ENCODE measurements at places on chromosomes 1 and 21.
A peak's percentile ranks its signal among the peaks of the same experiment; 100 is the strongest.

GRCh38 chr1:115545791-115546733, 95.7 kb upstream of the VANGL1 start:
- DNase-seq = peak; percentile 95

DNA sequence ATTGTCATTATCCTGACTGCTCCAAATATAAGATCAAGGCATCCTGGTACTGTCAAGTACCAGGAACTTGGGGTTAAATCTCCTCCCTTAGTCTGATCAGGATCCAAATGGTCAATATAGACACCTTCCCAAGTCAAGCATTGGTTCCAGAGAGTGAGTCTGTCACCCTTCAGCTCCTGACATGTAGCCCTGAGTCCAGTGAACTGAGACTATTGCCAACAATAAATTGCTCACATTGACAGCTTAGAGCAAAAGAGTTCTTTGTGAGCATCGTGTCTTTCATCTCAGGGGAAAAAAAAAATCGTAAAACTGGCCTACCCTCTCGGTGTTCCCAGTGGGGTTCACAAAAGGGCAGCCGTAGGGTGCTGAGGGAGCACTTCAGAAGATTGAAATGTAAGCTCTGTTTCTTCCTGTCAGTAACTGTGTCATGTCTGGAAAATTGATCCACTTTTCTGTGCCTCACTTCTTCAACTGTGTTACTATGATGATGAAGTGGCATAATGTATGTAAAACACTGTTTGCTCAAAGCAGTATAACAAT, 228.5 kb downstream of the KCNH1 start:
- DNase-seq = no peak

- DNase-seq = no peak
Measured at GRCh38 chr1:30511991-30512913, 211.1 kb downstream of the MATN1 start.

- no peak for DNase-seq
Measured at GRCh38 chr1:227560393-227561173, 2.8 kb upstream of the ZNF678 start.

GRCh38 chr1:244060686-244061085, 9.6 kb downstream of the ZBTB18 start:
- DNase-seq = no peak

- peak; percentile 46 for DNase-seq
Measured at GRCh38 chr1:12177999-12178441, 11.2 kb downstream of the TNFRSF1B start.

DNA sequence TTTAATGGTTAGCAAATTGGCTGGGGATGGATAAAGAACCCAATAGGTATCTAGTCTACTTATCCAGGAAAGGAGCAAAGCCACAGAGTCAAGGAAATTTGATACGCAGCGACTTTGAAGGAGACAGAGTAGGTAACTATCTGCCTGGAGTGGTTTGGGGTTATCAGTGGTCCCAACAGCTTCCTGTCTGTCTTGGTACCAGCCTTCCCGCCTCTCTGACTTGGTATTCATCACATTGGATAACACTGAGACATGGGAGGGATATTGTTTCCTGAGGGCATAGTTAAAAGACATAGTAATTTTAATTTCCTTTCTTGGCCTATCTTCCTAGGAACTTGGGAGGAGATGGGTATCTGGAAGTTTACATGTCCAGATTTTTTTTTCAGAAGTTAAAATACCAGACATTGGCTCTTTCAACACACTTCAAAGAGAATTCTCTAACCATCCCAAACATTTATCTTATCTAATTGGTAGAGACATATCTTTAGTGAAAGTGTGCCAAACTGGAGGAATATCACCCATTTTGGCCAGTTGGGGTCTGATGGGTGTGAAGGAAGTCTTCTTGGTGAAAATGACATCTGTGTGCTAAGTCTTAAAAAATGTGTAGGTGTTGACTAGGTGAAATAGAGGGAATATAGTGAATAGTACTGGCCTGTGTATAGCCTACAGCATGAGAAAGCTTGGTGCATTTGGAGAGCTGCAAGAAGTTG, 65.0 kb downstream of the RGS5 start:
- no peak for DNase-seq

GRCh38 chr1:206753141-206753540, 17.4 kb upstream of the IL19 start:
- DNase-seq = no peak

DNA sequence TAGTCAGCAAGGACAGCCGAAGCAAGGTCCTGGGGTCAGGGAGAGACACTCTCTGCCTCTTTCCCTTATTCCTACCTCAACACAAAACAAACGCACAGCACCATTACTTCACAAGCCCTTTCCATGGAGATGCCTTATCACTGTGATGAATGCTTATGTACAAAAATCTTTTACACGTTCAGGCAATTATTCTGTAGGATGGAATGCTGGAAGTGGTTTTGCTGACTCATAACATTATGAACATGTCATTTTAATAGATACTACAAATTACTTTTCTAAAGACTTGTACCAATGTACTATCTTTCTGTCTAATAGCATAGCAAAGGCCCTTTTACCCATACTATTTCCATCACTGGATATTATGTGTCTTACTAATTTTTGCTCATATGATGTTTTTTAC, 98.4 kb downstream of the TTLL7 start:
- DNase-seq = peak; percentile 42

- peak; percentile 9 for DNase-seq
Measured at GRCh38 chr1:160070243-160071163, 543 bp upstream of the KCNJ10 start.

DNA sequence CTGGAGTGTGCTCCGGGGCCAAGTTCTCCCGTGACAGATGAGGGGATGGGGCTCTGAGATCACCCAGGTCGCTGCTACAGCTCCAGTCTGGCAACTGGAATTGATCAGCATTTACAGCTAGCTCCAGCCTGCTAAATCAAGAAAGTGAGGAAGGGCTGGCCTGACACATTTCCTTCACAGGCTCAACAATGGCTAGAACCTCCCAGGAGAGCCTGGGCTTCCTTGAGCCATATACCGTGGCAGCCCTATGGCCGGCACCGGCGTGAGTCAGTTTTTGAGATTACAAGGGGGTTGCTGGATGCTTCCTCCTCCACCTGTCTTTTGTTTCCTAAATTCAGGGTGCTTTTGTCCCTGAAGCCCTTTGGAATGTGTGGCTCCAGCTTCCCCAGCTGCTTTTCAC, 104.2 kb downstream of the ETS2 start:
- DNase-seq = no peak

DNA sequence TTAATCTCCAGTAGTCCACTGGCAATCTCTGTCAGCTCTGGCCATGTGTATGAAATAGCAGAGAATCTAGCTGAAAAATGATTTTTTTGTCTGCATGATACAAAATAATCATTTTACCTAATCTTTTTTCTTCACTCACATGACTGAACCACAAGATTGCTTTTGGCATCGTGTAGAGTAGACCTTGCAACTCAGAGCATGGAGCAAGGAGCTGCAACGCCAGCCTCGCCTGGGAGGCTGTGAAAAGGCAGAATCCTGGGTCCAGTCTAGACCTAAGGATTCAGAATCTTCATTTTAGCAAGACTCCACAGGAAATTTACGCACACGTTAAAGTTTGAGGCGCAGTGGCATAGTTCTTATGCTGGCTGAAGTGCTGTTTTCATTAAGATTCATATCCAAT, 40.2 kb downstream of the TOMM20 start:
- DNase-seq = no peak

- DNase-seq = peak; percentile 25
Measured at GRCh38 chr1:201408176-201408833, 9.2 kb upstream of the LAD1 start.

DNA sequence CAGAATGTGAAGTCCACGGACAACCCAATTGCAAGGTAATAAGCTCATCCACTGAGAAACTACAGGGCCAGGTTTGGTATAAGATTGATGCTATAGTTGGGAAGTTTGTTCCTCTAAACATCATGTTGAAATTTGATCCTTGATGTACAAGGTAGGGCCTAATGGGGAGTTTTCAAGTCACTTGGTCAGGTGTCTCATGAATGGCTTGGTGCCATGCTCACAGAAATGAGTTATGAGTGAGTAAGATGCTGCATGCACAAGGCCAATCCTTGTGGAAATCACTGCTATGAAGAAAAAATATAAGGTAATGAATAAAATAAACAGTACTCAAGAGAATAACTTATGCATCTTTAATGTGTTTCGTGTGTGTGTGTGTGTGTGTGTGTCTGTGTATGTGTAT, 1891.2 kb downstream of the NCAM2 start:
- DNase-seq = no peak

Data from fibroblast of skin of left biceps (primary cell).